ENCODE measurements at places on chromosomes 7 and 10.

- DNase-seq, result peak; percentile 10
These were observed 17.2 kb upstream of the FAM170B start for GRCh38 chr10:49151025-49151445.

GRCh38 chr10:23191764-23192711 is at the start of gene PTF1A:
TSS of gene PTF1A (plus strand) at chr10:23192312. CDS start at chr10:23192531, 219 bp downstream.
- no peak for DNase-seq

GRCh38 chr7:45712872-45713668 is 138.9 kb downstream of the ADCY1 start:
- no peak for DNase-seq

- peak; percentile 21 for DNase-seq
These were observed 21.8 kb downstream of the PWWP2B start for GRCh38 chr10:132418527-132419416.

DNA sequence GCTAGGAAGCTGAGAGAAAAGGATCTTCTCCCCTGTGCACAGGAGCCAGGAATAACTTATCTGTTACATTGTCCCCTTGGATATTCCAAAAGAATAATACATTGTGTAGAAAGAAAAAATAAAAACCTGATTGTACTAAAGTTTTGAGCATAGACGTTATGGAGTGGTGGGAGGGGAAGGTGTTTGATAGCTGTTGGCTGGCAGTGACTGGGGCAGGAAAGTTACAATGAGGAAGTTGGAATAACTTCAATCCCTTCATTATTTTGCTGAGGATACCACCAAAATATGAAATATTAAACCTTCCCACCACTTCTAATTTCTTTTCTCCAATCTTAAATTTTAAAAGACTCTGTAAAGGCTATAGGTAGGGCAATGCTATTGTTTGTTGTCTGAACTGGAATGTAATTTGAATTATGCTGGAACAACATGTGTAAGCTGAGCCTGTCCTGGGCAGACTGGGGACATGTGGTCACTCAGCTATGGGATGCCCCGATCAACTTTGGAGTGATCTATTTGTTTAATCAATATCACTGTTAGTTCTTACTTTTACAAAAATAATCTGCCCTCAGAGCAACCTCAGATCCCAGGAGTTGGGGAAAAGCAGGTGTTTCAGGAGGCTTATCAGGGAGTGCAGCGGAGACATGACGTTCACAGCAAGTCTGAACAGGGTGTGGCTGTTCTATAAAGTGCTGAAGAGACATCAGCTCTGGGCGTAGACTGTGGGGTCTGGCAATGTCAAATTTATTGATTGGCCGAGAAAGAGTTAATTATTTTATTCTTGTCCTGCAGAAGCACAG is 20.8 kb downstream of the CYP3A43 start:
- DNase-seq, result no peak

DNA sequence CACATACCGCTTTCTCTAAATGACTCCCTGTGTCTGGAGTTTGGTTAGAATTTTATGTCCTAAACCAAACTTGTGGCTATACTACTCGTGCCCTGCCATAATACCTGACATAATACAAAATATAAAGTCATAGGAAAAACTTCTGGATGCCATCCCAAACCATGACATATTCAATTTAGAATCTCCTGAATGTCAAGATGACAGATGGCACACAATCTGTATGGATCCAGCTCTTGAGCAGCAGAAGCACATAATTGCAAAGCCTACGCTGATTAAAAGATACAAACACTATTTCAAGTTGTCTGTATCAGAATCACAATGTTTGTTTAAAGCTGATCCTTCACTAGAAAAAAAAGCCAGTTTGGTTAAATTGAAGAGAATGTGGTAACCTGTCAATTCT is 22.4 kb upstream of the CDC14C start:
- no peak for DNase-seq

DNA sequence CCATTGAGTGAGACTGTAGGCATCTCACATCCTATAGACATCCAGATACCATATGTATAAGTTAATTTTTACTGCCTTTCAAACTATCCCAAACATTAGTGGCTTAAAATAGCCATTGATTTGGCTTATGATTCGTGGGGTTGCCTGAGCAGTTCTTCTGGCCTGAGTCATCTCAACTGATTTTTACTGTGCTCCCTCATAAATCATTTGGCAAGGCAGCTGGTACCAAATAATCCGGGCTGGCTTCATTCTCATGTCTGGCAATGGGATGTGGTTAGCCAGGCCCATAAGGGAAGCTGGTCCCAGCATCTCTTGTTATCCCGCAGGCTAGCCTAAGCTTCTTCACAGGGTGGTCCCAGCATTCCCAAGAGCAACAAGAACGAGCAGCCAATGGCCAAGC is 6.7 kb upstream of the LRGUK start:
- DNase-seq, result no peak

DNA sequence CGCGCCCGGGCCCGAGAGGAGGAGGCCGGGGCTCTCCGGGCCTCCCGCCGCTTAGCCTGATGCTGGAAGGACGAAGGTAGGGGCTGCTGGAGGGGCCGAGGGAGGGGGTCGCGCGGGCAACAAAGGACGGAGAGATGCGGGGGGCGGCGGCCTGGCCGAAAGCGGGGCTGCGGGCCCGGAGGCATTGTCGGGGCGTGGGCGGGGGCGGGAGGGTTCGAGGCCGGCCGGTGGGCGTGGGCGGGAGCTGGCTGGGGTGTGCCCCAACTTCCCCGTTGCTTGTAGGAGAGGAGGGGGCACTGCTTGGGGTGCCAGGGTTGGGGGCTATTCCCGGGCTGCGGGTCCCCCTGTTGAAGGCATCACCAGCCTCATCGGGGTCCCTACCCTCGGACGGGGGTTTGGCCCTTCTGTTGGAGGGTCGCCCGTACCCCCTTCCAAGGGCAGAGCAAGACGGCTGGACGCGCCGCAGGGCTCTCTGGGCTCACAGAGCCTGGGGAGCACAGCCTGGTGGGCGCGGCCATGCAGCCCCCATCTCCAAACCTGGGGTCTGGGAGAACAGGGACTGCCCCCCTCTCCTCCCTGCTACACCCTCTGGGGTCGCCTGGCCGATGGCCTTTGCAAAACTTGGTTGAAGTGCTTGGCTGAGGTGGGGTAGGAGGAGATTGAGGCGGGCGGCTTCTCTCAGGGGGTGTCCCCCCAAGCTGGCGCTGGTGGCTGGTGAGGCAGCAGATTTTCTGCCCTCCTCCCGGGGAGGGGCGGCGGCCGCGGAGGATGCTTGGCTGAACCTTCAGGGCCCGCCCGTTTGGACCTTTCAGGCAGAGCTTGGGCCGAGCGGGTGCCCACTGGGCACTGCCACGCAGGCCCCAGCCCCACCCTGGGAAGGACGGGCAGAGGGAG is 699 bp downstream of the CLIP2 start:
- peak; percentile 84 for DNase-seq

DNA sequence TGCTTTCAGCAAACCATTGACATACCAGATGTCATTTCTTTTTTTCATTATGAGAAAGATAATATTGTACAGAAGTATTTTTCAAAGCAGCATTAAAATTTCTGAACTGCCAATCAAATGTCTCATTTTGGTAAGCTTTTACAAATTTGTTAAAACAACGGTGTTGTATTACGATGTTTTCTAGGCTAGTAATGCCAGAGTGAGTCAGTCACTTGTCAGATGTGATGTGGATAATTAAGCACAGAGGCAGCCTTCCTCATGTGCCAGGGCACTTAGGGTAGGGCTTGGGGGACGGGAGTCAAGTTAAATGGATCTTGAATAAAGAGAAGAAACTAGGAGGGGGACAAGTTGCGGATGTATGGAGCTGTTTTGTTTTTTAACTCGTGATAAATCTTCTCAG is 10.1 kb downstream of the PSTK start:
- DNase-seq, result peak; percentile 49

GRCh38 chr7:480531-481218 is 39.0 kb downstream of the PDGFA start:
- no peak for DNase-seq

- DNase-seq, result no peak
These were observed 225.3 kb upstream of the POT1 start for GRCh38 chr7:125154930-125155329.

DNA sequence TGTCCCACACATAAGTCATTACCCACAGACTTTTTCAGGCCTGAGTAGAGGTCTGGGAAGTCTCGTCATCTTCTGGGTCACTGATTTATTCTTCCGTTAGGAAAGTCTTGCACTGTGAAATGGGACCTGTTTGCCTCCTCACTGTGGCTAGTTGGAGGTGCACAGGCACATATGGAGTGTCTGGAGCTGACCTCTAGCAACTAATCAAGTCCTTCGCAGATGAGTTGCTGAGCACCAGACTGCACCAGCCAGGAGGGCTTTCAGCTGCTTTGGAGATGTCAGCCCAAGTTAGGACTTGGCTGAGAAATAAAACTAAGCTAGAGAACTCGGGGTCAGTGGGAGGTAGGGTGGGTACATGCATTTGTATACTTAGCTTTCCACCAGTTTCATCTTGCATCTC is 578.0 kb downstream of the GRID1 start:
- no peak for DNase-seq

DNA sequence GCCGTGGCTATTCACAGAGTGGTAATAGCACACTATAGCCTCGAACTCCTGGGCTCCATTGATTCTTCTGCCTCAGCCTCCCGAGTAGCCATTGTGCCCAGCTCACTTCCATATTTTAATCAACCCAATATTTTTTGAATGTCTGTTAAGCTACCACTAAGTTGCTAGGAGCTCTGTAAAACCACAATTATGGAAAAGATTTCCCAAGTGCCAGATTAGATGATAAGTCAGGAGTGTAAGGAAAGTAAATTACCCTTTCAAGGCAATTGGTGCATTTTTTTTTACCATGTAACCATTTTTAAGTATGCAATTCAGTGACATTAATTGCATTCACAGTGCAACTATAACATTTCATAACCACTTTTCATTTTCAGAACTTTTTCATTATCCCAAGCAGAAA is 87.5 kb upstream of the GATAD1 start:
- peak; percentile 18 for DNase-seq

Data from GM23248 (cell line).